Right ventricle myocardium superior (tissue), 1 donor: ENCODE measurements at places on chromosomes 4 and X.

- no peak for DNase-seq
Measured at GRCh38 chr4:179597301-179597700, 2155.1 kb upstream of the AGA start.

GRCh38 chrX:65668377-65669310 lies 1.2 kb downstream of the MSN start:
- DNase-seq, result peak; percentile 68

DNA sequence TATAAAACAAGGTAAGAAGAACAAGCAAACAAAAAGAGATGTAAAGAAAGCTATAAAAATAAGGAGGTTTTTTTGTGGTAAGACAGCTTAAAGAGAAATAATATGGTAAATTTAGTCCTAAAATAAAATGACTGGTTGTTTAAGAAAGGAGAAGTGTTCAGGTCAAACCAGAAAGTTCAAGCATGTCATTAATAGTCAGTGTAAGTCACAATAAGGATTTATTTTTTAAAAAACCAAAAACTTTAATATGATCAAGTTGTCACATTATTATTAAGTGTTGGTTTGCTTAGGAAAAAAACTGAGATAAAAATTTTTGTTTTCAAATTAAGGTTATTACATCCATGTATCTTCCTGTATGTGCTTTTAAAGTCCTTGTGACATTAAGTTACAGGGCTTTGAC lies 19.1 kb downstream of the ASIC5 start:
- no peak for DNase-seq

DNA sequence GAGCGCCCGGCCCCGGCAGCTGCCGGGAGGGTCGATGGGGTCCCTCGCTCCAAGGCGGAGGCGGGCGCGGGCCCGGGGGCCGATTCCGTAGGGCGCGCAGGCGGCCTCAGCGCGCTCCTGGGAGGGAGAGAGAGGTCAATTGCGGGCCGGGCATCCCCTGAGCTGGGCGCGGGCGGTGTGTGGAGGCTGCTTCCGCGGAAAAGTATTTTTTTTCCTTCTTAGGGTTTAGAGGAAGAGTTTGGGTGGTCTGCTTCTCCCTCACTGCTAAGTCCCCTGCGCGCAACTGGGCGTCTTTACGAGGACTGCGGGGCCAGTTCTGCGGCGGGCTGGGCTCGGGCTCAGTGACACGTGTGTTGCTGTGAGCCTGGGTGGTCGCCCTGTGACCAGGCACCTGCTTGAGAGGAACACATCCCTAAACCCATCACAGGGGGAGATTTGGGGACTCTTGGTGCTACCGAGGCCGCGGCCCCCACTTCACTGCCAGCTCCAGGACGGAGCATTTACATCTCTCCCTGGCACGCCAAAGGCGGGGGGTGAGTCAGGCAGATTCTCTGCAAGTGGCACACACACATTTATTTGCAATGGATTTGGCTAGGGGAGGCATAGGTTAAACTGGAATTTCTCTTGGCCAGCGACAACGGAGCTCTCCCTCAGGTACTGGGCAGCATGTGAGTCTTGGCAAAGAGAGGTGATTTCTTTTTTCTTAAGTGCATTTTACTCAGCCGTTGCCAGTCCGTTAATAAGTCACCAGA lies 151.2 kb upstream of the SLC4A4 start:
- DNase-seq, result peak; percentile 45

GRCh38 chrX:44795945-44796450 lies 47.8 kb upstream of the DUSP21 start:
- no peak for DNase-seq

DNA sequence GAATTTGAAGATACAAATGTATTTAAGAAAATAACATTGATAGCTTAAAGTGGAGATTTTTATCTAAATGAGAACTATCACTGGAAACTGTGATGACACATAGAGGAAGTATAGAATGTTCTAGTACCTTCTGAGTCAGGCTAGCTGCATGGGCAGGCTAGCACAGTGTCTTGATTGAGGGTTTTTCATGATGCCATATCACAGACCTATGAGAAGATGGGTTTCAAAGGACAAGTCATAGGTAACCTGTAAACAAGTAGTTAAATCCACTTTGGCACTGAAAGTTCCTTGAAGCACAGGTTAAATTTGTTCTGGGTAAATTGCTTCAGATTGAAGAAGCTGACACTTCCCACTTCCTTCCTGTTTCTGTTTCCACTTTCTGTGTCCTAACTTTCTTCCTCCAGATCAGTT lies 48.2 kb upstream of the CDKN2AIP start:
- no peak for DNase-seq
